Stimulated activated CD8-positive, alpha-beta memory T cell treated with anti-CD3 and anti-CD28 coated beads, Interleukin-12 subunit alpha, Interleukin-12 subunit beta, amount 100 ng/mL, for 1 hour (primary cell): ENCODE measurements at places on chromosomes 2 and 18.

DNA sequence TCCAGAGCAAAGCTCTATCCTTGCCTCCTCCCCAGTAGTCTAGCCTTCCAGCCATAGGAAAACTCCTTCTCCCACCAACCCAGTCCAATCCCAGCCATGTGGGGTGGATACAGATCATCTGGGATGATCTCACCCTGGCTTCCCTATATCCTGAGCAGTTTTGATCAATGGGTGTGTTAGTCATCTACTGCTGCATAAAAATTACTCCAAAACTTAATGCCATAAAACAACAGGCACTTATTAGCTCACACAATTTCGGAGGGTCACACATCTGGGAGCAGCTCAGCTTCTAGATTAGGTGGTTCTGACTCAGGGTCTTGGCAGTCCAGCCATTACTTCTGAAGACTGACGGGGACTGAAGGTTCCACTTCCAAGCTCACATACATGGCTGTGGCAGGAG is 190.4 kb downstream of the SPP2 start:
- DNase-seq, result no peak

DNA sequence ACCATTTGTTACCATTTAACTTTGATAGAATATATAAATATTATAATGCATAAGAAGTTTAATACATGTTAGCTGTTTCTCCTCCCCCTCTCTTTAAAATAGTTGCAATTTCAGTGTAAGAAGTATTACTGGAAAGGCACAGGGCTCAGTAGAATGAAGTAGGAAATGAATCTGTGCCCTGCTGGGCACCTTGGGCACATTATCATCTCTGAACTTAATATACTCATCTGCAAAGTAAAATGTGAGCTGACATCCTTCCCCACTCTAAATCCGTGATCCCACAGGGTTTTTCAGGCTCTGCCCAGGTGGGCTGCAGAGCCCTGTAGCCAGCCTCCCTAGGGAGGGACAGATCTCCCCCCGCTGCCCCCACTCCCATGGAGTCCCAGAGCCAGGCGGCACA is 56.8 kb downstream of the DPP4 start:
- no peak for DNase-seq

DNA sequence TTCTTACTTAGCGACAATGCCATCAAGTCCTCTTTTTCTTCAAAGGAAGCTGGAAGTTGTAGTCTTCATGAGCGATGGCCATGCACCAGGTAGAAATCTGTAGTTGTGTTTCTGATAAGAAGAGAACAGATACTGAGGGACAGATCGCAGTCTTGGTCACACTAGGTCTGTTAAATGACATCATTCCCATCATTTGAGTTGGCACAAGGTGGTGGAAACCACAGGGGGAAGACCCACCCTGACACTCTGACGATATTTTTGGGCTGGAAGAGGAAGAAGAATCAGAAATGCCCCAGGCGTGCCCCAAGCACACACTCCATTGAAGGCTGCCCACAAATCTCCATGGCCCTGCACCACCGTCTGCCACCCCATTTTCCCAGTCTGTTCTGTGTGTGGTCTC is 89.0 kb upstream of the BOD1L2 start:
- no peak for DNase-seq

DNA sequence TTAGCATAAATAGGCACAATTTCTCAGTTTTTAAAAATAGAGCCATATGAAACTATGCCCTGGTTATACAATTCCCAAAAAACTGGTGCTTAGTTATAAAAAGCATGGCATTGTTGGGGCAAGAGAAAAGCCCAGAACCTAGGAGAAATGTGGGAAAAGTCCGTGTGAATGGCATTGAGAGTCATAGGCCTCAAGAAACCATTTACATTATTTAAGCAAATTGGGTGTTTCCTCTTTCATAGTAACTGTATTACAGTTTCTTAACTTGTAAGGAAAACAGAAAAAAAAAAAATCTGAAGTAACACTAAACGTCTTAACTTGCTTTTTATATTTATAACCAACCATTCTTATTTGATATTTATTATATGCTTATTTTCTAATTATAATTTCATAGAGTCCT is 170.9 kb upstream of the SESTD1 start:
- no peak for DNase-seq

- DNase-seq, result no peak
These were observed 29.2 kb upstream of the KCNS3 start for GRCh38 chr2:17849275-17849674.

- no peak for DNase-seq
These were observed 231.1 kb downstream of the DYSF start for GRCh38 chr2:71684226-71685072.

DNA sequence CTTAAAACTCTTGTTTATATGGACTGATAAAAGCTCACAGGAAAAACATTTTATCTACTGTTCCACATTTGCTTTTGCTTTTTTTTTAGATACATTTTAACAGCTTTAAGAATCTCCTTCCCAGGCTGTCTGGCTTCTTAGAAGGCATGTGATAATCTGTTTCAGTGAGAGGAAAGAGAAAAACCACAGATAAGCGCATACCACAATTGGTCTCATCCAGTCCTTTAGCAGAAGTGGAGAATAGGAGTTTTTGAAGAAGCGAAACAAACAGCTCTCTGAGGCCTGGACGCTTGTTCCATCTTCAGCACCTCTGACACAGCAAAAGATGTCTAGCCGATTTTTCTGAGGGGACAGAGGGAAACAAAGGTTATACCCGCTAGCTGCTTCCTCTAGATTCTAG is 37.6 kb downstream of the RMC1 start:
- DNase-seq, result no peak

DNA sequence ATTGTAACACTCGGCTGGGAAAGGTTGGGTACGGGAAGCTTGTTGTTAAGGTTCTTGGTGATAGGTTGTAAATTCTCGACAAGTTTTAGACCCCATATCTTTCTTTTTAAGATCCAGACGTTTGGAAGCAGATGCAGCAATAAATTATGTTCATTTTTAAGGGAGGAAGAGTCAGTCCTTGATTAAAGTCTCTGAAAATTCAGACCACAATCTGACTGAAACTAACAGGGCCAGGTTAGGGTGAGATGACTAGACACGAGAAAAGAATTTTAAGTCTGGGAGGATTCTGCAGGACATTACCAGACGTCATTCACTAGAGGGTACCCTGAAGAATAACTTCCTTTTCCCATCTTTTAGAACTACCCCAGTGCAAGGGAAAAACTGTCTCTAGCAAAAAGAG is 16.1 kb downstream of the WIPF1 start:
- DNase-seq, result no peak

DNA sequence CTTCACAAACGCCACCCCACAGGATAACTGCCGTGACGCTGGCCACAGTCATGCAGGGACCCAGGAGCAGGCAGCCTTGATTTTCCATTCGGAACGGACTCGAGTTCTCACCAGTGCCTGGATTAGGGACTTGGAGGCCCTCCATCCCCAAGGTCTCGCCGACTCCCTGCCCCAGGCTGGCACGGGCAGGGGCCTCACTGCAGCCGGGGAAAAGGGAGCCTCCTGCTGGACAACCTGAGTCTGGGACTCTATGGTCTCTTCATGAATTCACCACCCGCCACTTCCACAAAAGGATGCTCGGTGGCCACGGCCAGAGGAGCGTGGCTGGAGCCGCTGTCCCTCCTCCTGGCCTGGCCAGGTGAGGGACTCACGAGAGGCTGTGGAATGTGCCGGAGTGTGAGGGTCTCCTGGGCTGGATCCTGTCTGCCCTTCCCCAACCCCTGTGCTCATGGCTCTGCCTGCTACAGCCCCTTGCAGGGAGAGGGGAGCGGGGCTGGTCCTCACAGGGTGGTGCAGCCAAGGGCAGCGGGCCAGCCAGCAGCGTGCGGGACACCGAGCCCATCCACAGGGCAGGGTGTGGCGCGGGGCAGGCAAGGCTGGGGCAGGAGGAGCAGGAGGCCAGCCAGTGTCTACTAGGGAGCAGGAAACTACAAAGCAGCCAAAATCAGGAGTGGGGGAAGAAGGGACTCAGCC is 42.3 kb downstream of the AQP12A start:
- no peak for DNase-seq

DNA sequence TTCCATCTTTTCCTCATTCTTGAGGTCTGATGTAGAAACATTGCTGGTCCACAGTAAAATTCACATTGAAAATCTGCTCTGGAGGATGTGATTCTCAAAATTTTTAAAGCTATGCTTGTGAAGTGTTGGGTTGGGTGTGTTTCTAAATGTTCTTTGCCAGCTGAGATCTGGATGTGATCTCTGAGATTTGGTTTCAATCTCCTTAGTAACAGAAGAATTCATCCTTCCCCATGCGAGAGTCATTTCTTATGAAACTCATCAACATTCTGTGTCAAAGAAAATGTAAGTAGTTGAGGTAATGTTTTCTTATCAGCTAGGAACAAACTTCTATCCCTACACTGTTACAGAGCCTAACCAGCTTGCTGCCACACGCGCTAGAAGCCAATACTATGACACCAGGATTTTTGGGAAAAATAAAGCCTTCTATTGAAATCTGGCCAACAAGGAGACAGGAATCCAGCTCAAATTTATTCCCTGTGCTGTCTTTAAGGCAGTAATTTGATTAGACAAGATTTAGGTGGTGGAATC is 134.9 kb downstream of the PTH2R start:
- DNase-seq, result no peak

GRCh38 chr2:173249661-173250641 is 104.7 kb upstream of the CDCA7 start:
- DNase-seq, result no peak

DNA sequence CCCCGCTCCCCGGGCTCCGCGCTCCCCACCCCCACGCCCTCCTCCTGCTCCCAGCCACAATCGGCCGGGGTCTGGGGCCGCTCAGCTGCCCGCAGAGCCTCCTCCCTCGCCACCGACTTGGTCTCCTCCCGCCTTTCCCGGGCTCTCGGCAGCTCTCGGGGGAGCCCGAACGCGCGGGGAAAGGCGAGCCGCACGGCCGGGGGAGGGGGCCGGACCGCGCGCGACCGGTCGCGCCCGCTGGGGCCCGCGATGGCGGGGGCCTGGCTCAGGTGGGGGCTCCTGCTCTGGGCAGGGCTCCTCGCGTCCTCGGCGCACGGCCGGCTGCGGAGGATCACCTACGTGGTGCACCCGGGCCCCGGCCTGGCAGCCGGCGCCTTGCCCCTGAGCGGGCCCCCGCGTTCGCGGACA is 327 bp downstream of the LTBP1 start:
- DNase-seq, result no peak

DNA sequence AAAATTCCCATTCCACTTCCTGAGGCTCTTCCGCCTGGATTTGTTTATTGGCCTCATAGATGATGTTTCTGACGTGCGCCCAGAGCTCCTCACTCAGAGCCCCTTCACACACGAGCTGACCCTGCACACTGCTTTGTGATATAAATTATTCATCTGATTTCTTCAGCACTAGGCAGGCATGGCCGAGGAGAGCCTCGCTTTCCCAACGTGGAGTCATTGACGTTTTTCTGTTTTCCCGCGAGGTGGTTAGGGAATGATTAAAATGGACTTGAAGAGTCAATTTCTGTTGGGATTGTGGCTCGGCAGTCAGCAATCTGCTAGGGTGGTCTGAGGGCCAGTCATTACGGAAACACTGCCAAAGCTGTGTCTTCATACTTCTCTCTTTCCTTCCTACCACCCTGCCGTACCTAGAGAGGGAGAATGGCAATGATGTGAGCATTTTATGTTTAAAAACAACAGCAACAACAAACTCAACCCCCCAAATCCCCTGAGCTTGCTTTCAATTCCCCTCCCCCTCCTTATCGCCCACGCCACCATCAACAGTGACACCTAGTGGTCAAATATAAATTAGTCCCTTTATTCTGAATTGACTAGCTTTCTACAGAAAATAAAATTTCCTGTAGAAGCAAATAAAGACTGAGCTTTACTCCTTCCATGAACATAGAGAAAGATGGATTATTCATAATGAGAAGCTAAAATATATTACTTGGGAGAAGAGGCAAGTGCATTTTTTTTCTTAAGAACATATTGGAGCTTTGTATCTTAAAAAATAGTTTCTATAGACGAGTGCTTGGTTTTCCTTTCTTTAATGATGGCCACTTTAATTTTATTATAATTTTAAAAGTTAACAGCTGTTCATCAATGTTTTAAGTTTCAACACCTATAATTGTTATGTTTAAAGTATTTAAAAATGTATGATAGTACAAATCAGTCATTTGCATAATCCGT is 285.1 kb downstream of the MTX2 start:
- no peak for DNase-seq

- DNase-seq, result no peak
These were observed 109.0 kb upstream of the ACVR1C start for GRCh38 chr2:157737656-157738055.

DNA sequence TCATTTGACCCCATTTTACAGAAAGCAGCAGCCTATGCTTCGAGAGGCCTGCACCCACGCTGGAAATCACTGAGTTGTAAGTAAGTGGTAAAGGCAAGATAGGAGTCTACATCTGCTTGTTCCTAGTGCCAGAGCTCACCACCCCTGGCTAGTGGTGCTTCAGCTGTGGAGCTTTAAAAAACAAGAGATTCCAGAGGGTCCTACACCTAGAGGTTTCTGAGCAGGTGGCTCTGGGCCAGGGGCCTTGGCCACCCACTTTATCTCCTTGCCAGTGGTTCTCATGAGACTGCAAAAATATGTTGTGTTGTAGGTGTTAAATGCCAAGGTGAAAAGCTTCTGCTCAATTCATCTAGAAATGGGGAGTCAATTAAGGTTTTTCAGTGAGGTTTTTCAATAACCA is 60.0 kb upstream of the SERTAD2 start:
- no peak for DNase-seq

DNA sequence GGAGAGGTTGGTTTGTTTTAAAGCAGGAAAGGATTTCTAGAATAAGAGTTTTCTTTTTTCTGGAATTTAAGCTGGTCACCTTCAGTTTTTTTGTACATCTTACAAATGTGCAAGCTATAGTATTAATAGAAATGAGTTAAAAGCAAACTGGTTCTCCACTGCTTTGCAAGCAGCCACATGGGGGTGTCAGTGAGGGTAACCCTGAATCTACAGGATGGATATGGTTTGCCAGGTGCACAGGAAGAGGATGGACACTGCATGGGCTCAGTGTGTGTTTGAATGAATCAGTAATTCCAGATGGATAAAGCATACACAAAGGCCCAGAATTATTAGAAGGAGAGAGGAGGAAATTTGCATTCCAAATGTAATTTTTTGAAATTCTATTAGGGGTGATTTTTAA is 89.0 kb downstream of the MAPRE2 start:
- no peak for DNase-seq

GRCh38 chr2:199452260-199452990 is 5.3 kb downstream of the SATB2 start:
- no peak for DNase-seq
